Stimulated activated CD4-positive, alpha-beta T cell treated with anti-CD3 and anti-CD28 coated beads, Interleukin-1b, Interleukin-23, amount 100 ng/mL, for 4 hours (primary cell): ENCODE measurements at places on chromosomes 11 and 22.
A peak's percentile ranks its signal among the peaks of the same experiment; 100 is the strongest.

GRCh38 chr11:64742889-64743590 lies 902 bp downstream of the RASGRP2 start:
- DNase-seq, result peak; percentile 78

GRCh38 chr11:68327586-68328370 lies 15.4 kb downstream of the LRP5 start:
- no peak for DNase-seq

DNA sequence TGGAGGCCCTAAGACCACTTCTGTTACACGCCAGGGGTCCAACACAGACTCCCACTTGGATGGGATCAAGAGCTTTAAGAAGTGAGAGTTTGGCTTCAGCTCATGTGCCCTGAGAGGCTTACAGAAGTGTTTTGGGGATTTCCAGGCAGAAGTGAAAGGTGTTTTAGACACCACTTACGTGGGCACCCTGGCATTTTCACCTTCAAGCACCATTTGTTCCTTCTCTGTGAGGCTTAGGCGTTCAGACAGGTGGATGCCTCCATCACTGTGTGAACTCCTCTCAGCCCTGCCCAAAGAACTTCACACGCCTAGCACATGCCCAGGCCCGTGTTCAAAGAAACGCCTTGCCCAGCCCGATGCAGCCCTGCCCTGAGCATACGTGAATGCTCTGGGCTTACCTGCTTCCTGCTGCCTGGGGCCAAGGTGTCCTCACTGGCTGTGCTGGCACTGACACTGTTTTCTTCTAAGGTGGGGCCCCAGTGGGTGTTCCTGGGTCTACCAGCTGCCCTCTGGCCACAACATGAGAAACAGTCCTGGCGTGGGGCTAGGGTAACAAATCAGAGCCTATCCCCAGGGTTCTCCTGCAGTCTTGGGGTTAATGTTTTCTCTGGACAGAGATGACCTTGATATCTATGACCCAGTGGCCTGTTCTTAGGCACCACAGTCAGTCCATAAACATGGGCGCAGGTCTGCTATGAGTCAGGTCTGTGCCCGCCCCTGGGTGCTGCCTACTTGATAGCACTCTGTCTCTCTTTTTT lies 34.0 kb downstream of the AMPD3 start:
- DNase-seq, result no peak

- DNase-seq, result no peak
These were observed 224.3 kb upstream of the C11orf87 start for GRCh38 chr11:109197656-109198055.

GRCh38 chr22:44745853-44746789 lies 6.3 kb upstream of the ARHGAP8 start:
- DNase-seq, result no peak

- DNase-seq, result no peak
These were observed 1024.1 kb upstream of the CCDC90B start for GRCh38 chr11:84310268-84310667.

- DNase-seq, result no peak
These were observed 2.3 kb downstream of the USP35 start for GRCh38 chr11:78190871-78191538.

DNA sequence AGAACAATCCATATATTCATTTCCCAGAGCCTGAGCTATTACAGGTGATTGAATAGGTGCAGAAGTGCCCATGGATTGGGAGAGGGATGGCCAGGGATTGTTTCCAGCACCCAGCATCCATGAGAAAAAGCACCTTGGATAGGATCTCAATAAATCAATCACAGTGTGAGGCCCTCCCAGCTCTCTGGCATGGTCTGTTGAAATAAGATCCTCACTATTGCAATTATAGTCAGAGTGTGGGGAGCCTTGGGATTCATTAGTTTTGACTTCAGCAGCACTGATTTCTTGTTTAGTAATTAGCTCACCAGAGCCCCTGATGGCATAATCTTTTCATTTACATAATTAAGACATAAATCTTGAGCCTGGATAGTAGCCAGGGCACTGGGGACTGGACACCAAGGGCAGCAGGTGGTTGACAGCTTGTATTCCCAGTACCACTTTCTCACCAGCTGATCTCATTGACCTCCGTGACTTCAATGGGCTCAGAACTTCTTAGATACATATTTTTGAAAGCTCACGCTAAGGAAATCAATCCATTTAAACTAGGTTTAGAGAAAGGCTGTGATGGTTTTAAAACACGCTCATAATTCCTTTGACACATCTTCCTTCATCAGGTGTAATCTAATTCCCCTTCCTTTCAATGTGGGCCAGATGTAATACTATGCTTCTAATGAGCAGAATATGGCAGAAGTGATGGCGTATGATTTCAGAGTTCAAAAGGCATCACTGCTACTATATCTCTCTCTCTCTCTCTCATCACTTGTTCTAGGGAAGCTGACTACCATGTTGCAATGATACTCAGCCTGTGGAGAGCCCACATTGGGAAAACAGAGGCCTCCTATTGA lies 22.1 kb upstream of the DRD2 start:
- DNase-seq, result no peak

- DNase-seq, result no peak
These were observed 26.7 kb upstream of the PICK1 start for GRCh38 chr22:38030311-38031133.

DNA sequence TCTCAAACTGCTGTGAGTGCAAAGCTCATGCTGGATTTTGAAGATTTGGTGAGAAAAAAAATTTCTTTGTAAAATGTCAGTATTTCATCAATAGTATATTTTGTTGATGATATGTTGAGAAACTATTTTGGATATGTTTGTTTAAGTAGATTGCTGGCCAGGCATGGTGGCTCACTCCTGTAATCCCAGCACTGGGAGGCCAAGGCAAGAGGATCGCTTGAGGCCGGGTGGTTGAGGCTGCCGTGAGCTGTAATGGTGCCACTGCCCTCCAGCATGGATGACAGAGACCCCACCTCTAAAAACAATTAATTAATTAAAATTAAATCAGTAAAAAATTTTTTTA lies 6.9 kb upstream of the IFITM3 start:
- DNase-seq, result no peak

GRCh38 chr22:46149512-46150033 lies 753 bp upstream of the PPARA start:
- peak; percentile 23 for DNase-seq

DNA sequence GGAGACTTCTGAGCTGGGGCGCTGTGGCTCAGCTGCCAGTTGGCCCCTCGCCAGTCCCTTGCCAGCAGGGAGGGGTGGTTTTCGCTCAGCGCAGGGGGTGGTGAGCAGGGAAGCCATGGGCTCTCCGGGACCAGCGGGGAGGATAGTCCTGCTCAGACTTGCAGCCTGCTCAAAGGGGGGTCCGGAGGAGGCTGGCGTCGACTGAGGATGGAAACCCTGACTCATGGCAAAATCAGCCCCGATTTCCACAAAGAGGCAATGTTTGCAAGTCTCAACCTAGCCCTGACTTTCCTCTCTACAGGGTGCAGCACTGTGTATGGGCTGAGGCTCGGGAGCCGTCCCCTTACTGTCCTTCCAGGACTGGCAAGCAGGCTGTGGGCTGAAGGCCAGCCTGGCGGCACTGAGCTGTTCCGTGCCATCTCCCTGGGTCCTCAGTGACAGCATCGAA lies 35.1 kb downstream of the FBLN1 start:
- no peak for DNase-seq

DNA sequence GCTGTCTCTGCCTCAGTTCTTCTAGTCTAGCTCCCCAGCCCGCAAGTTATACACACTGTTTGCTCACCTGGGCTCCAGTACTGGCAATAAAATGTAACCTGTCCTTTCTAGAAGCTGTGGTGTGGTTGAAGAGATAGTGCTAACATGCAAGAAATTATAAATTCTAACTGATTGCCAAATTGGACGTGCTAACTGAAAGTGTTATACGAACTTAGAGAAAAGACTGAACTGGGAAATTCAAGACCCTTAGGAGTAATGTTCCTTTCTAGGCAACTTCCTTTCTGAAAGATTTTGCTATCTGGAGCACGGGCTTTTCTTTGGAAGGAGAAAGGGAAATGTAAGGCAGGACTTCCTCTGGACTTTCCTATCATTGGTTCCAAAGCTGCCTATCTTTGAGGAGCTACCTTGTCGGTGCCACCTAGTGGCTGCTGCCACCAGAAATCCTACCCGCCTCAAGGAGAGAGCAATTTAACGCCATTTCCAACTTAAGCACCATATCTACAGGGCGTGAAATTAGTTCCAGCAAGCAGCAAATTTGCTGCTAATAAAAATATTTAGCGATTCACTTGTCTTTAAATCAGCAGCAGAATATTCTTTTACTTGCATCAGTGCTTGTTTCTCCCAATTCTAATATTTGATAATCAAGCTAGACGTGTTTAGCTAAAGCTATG lies 12.7 kb upstream of the TMEM218 start:
- DNase-seq, result no peak

GRCh38 chr22:39940757-39941305 lies 19.4 kb upstream of the TMA7B start:
- no peak for DNase-seq

GRCh38 chr11:35968386-35969088 lies 24.7 kb downstream of the LDLRAD3 start:
- no peak for DNase-seq

GRCh38 chr22:22219140-22219996 lies 25.2 kb upstream of the VPREB1 start:
- DNase-seq, result no peak

DNA sequence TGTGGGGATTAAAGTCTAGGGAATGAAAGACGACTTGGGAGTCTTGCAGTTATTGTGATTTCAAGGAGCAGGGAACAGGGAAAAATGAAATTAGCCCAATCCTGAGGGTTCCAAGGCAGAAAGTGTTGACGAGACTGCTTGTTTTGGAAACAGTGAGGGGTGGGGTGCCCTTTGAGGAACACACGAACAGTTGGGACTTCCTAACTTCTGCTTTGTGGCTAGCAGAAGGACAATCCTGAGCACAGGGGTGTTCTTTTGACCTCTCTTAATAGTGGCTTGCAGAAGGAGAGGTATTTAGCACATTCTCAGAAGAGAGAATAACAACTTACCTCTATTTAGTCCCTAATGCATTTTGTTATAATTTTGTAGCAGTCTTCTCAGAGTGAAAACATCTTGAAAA lies 545.9 kb upstream of the ARHGAP42 start:
- DNase-seq, result no peak

DNA sequence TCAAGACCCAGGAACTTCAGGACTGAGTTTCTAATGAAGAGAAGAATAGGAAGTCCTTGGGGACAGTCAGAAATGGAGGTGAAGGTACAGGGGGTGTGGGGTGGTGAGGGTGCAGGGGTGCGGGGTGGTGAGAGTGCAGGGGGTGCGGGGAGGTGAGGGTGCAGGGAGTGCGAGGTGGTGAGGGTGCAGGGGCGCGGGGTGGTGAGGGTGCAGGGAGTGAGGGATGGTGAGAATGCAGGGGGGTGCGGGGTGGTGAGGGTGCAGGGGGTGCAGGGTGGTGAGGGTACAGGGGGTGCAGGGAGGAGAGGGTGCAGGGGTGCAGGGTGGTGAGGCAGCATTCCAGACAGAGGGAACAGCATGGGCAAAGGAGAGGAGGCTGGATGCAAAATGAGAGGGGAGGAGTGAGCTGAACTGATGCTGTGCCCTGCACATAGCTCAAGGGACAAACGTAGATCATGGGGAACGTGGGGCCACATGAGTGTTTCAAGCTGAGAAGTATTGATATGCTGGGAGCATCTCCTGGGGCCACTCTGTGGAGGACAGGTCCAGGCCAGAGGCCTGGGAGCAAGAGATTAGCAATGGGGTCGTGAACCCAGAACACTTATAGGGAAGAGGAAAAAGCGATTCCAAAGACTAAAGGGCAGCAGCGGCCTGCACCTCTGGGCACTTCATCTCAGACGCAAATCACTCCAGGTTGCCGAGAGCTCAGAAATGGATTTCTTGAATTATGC lies 23.7 kb upstream of the DAGLA start:
- no peak for DNase-seq

DNA sequence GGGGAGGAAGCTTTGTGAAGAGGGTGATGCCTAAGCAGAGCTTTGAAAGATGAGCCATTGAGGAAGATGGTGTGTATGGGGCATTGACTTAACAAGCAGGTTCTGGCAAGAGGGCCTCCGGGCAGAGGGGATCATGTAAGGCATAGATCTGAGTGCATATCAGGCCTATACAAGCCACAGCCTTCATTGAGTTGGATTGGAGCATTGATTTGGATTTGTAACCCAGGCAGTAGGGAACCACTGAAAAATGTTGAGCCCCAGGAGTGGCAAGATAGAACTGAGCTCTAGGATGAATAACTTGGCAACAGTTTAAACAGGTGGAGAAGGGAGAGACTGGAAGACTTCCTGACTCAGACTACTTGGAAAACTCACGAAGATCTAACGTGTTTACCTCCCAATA lies 21.4 kb downstream of the PANX1 start:
- no peak for DNase-seq

DNA sequence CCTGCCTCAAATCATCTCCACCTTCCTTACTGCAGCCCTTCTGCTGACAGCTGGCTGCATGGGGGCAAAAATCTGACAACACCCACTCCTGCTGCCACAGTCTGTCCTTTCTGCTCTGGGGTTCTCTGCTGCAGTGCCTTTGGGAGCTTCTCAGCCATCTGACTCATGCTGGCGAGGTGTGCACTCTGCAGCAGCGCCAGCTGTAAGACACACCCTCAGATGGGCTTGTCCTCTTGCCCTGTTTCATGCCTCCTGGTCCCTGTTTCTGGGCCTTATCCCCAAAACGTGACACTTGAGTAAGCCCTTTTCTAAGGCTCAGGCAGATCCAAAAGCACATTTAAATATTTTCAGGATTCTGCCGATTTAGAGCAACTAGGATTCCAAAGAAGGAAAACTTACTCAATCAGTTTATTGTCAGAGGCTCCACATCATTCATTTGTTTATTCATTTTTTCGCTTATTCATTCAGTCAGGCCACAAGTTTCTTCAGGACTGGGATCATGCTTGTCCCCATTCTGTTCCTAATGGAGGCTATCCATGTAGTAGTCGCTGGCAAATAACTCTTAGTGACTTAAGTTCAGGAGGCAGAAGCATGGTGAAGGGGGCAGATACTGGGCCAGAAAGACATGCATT lies 60.2 kb downstream of the SMIM38 start:
- DNase-seq, result no peak

DNA sequence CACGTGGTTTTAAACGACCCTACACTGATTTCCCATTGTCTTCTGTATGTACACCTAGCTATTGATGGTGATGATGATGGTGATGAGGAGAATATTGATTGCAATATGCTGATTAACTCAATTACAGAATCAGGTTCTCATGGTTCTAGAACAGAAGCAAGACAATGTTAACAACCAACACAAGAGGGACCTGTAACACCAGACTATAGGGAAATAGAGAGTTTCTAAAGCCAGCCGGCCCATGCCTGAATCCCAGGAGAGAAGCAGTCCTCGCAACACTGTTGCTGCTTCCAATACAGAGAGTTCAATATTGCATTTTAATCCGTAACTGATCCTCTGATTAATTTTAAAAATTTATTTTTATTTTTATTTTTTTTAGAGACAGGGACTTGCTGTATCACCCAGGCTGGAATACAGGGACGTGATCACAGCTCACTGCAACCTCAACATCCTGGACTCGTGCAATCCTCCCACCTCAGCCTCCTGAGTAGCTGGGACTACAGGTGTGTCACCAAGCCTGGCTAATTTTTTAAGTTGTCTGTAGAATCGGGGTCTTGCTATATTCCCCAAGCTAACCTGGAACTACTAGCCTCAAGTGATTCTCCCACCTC lies 22.2 kb upstream of the UBASH3B start:
- no peak for DNase-seq
